T-helper 1 cell (primary cell): ENCODE measurements at places on chromosomes 7 and 10.

DNA sequence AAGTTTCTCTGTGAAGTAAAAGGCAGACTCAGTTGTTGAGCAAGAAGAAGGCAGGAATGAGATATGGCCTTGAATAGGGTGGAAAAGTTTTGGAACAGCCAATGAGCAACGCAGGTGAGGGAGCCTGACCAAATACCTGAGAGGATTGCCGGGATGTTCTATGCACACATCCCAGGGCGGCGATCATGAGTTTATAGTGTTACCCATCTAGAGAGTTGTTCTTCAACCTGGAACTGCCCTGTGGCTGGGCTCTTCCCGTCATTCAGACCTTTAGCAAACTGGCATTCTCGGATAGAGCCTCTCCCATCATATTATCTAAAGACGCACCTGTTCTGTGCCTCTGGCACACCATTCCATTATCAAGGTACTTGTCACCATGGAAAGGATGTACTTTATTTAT lies 103.0 kb upstream of the KIF5B start:
- DNase-seq: no peak

DNA sequence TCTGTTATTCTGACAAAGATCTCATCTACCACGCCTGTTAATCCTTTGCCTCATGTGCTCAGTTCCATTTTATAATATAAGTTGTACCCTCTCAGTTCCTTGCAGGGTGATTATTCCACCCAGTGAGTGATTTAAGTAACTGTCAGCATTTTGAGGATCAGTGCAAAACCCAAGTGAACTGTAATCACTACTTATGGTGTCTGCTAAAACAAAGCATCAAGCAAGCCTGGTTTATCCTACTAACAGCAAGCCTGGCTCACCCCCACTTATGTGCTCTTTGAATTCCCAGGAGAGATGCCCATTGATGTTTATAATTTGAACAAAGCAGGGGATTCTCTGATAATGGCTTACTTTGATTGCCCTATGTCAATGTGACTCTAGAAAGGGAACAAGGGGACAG lies 186.8 kb upstream of the LRGUK start:
- no peak for DNase-seq

DNA sequence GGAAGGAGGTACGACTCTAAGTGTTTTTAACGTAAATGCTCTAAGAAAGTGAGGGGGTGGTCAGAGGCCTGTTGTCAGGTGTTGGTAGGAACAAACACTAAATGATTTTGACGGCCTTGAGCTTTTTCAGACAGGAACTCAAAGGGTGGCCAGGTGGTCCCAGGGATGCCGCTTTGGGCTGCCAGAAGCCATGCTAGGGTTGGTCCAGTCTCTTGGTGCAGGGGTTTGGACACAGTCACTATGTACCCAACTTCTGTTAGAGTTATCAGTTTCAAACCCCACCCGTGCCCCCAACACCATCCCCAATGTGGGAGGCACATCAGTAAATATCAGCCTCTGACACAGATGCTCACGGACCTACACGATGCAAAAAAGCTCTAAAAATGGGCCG lies 9.3 kb downstream of the ATP6V0E2 start:
- DNase-seq: no peak

GRCh38 chr10:84837877-84838276 lies 509.5 kb downstream of the CCSER2 start:
- DNase-seq: no peak

GRCh38 chr10:31157123-31158010 lies 125.7 kb upstream of the ZNF438 start:
- no peak for DNase-seq

DNA sequence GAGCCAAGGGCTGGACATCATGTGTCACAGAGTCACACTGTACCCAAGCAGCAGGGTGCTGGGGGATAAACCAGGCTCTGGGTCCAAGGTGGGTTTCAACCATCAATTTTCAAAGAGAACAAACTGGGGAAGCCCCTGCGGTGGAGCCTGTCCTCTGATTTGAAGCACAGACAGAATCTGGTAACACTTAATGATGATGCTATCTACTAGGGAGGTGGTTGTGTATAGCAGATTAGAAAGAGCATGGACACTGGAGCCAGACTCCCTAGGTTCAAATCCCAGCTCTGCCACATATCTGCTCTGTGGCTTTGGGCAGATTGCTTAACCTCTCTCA lies 204.9 kb upstream of the ZMIZ1 start:
- DNase-seq: no peak

GRCh38 chr10:42951486-42952251 lies 125.2 kb upstream of the RET start:
- DNase-seq: no peak

- no peak for DNase-seq
These were observed 23.2 kb downstream of the WIPI2 start for GRCh38 chr7:5213286-5213645.

- DNase-seq: no peak
These were observed 184.6 kb downstream of the JCAD start for GRCh38 chr10:29874606-29875269.

DNA sequence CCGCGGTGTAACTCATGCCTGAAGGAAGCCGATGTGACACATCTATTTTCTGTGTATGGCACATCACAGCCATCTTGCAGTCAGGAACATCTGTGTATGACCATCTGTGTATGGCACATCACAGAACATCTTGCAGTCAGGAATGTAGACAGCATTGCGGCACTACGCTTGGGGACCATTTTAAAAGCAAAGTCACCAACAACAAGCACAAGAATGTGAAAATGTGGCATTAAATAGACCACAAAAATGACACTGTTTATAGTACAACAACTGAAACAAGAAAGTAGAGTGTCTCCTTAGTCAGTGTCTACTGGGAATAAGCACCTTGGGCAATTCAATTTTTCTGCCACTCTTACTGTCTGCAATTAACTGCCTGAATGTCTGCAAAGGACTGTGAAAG lies 124.4 kb downstream of the HGF start:
- DNase-seq: no peak

GRCh38 chr10:97932932-97933530 lies 83.4 kb downstream of the GOLGA7B start:
- DNase-seq: no peak

- DNase-seq: no peak
These were observed 13.9 kb upstream of the TECTB start for GRCh38 chr10:112269266-112269665.

- no peak for DNase-seq
These were observed 1.7 kb downstream of the CDK6 start for GRCh38 chr7:92834507-92835260.

GRCh38 chr7:111527545-111527944 lies 34.7 kb downstream of the IMMP2L start:
- DNase-seq: no peak

DNA sequence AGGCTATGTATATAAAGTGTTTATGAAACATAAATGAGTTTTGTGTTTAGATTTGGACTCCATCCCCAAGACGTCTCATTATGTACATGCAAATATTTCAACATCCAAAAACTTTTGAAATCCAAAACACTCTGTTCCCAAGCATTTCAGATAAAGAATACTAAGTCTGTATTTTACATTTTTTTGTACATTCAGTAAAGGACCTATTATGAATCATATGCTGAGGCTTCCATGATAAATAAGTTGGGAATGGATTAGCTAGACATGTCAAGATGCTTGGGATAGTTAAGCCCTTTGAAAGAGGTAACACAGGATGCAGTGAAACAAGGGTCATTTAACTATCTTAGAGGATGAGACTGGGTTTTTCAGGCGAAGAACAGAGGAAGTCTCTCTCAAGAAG lies 262.9 kb downstream of the SNX13 start:
- no peak for DNase-seq

GRCh38 chr7:152336754-152337368 lies 98.9 kb downstream of the KMT2C start:
- peak; percentile 8 for DNase-seq

DNA sequence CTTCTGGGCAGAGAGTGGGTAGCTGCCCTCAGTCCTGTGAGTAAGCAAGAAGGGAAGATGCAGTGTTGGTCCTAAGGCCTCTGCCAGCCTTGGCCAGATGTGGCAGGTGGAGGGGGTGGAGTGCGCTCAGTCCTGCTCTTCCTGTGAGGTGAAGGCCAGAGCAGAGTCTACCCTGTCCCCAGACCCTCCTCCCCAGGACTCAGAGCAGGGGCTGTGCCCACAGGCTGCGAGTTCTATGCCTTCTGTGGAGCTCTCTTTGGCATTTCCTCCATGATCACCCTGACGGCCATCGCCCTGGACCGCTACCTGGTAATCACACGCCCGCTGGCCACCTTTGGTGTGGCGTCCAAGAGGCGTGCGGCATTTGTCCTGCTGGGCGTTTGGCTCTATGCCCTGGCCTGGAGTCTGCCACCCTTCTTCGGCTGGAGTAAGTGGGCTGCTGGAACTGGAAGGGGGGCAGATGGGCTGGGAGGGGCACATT lies 4.0 kb downstream of the OPN4 start:
- DNase-seq: no peak

GRCh38 chr10:24597426-24597825 lies 126.3 kb downstream of the ARHGAP21 start:
- no peak for DNase-seq

GRCh38 chr7:139916717-139917395 lies 87.8 kb downstream of the TBXAS1 start:
- DNase-seq: no peak

DNA sequence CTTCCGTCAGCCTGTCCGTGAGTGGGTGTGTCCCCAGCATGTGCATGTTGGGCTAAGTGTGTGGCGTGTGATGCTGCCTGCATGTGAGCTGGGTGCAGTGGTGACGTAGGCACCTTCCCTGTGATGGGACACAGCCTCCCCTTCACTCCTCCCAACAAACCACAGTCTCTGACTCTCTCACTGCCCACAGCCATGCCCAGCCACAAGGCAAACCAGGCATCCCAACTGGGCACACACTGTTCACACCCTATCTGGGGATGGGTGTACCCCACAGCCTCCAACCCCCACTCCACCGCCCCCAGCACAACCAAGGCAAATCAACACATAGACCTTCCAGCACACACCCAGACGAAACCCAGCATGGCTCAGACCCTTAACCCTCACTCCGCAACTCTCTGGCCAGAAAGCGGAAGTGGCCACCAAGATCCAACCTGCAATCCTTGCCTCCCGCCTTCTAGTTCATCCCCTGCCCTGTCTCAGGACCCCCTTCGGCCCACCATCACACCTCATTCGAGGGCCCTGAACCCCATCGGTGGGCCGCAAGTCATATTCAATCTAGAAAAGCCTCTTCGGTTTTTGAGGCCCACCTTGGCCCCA lies 10.4 kb downstream of the PSD start:
- no peak for DNase-seq

- DNase-seq: no peak
These were observed 188.5 kb downstream of the JAZF1 start for GRCh38 chr7:27992097-27992496.

DNA sequence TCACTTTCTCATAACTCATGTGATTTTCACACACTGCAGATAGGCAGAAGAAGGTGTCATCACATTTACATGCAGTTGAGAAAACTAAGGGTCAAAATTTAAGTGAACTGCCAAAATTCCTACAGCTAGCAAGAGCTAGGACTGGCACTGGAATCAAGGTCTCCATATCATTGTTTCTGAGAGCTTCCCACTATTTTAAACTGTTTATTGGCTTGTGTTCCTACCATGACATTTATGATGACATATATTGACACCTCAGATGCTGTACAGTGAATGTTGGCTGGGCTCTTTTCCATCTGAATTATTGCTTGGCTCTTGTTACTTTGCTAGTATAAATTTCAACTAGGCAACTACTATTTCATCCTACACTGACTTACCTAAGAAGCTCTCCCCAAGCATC lies 2.0 kb downstream of the THSD7A start:
- no peak for DNase-seq
